Foreskin keratinocyte (primary cell): ENCODE measurements at places on chromosomes 12 and 14. TPM values are rescaled to one million over a fixed set of nuclear protein-coding genes. Genes with fewer than 3 reads are reported as not detected.

CLEC2B gene
- polyA plus RNA-seq = 0.46 and 1.2 TPM in 2 replicates

DNA sequence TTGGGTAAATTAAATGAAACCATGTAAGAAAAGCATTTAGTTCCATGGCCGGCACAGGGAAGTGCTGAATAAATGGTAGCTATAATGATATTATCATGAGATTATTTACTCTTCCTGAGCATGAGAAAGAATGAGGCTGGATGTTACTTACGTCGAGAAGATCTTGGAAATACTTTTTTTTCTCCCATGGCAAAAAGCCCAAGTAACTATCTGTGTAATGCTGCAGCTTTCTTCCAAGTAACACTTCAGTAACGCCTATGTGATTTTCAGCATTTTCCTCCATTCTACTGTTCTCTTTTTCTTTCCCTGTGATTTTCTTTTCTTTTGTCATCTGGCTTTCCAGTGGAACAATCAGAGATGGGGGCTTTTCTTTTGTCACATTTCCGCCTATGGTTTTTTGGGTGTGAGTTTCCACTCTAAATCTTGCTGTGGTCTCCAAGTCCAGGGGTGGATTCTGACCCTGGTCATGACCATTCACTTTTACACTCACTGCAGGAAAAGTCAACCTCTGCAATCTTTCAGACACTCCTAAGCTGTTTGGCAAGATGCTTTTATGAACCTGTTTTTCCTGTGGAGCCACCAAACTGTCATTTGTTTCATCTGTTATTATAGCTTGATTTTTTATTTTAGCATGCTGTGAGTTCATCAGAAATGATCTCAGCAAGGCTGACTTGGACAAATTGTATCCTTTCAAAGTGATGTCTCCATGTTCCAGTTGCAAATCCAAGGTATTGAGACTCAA lies 25.0 kb upstream of the SYCP3 start:
- DNase-seq = no peak

- no peak for DNase-seq
These were observed 162.5 kb downstream of the C12orf50 start for GRCh38 chr12:87866578-87867292.

DNA sequence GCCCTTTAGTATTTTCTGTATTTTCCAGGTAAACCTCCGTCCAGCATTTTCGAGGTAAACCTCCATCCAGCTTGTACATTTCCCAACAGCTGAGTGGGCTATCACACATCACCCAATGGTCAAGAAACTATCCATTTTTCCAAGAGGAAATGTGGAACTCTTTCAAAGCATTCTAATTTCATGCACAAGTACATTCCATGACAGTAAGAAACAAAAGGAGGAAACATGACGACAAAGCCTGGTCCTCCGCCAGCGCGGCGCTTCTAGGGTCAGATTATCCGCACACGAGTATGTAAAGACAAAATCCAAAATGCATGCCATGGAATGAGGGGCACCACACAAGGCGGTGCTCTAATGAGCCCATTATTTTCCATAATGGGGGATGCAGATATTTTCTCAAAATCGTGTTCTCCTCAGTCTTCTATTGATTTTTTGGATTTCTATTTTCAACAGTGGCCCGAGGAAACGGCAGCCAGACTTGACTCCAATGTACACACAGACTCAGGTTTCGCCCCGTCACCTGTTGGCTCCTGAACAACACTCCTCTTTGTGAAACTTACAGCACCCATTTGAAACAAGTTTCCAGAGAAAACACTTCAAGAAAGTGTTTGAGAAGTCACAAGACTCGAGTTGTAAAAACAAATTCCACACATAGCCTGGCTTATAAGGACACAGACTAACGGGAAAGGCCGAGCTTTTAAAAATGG lies 107.4 kb downstream of the PRICKLE1 start:
- no peak for DNase-seq

DNA sequence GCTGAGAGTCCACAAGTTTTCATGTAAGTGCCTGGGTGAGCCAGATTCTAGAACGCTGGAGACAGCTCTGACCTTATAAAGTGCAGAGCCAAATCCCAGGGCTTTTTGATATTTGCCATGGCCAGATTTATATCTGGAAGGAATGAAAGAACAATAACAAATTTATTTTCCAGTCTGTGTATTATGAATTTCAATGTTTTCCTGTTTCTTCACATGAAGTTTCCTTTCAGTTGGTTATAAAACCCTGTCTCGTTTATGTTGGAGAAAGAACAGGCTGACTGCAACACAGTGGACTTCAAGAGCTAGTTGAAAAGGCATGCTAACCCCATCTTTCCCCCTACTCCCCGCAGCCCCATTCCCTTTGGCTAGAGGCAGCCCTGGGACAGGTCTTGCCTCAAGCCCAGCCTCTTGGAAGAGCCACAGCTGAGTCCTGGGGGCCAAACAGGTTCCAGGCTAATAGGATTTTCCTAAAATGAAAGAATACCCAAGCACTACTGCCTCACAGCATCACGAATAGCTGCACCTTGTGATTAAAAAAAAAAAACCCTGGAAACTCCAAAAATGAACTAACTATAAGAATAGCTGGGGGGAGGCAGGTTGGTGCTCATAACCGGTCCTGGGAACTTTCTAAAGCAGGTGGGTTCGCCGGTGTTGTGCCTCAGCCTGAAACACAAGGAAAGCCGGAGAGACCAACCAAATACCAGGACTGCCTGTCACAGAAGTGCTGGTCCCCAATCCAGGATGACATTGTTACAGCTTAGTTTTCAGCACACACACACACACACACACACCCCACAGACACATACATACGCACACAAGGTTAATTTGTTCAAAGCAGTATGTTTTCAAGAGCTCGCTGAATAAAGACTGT lies 1.5 kb downstream of the FBLN5 start:
- DNase-seq = no peak

GRCh38 chr14:22481546-22481945 lies 107.5 kb downstream of the DAD1 start:
- DNase-seq = no peak

GRCh38 chr12:98465950-98466602 lies 49.3 kb upstream of the TMPO start:
- no peak for DNase-seq

PYGL gene
- 115 and 162 TPM in 2 replicates for polyA plus RNA-seq

DNA sequence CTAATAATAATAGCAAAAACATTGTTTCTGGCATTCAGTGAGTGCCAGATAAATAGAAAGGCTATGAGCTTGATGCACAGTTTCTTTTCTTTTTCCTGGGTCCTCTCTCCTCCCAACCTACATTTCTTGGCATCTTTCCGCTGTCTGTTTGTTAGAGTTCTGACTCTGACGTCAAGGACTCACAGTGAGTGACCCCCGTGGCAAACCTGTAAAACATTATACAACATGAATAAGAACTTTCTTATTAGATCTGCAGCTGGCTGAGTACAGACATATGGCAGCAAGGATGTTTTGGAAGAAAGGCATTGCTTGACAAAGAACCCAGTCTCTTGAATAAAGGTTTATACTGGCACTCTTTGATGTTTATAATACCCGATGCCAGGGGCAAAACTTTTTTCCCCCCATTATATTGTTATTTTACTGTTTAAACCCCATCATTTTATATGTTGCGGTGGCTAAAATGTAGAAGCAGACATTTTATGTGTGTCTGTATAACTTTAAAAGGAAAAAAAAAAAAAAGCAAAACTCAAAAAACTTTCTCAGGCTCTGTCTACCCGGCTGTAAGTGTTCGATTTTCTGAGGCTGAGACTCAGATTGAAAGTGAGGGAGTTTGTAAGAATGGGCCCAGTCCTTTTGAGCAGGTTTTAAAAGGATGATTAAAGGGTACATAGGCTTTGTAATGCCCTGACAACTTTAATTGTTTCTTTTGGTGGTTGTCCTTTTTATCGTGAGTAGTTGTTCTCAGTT lies 159.3 kb downstream of the PDE3A start:
- no peak for DNase-seq

- DNase-seq = no peak
These were observed at the start of gene ZNF641 for GRCh38 chr12:48350249-48351021. TSS of gene ZNF641 (minus strand) at chr12:48350919. CDS start at chr12:48348090, 2,829 bp downstream.

PSEN1 gene
- polyA plus RNA-seq = 19.2 and 20.1 TPM in 2 replicates

ACOT4 gene
- 1.00 and 1.2 TPM in 2 replicates for polyA plus RNA-seq

DNA sequence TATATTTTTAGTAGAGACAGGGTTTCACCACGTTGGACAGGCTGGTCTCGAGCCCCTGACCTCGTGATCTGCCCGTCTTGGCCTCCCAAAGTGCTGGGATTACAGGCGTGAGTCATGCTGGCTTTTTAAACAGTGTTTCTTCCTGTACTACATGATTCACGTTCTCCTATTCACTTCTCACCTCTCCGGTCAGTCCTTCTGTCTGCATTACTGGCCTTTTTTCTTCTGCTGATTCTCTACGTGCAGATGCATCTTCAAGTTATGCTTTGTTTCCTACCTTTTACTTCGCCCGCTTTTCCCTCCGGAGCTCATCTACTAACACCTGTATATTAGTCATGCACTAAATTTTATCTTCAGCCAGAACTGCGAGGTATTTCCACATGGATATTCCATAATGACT lies 296.2 kb upstream of the FLRT2 start:
- DNase-seq = peak; percentile 80

KCNK10 gene
- 0.04 and 0.09 TPM in 2 replicates for polyA plus RNA-seq

DNA sequence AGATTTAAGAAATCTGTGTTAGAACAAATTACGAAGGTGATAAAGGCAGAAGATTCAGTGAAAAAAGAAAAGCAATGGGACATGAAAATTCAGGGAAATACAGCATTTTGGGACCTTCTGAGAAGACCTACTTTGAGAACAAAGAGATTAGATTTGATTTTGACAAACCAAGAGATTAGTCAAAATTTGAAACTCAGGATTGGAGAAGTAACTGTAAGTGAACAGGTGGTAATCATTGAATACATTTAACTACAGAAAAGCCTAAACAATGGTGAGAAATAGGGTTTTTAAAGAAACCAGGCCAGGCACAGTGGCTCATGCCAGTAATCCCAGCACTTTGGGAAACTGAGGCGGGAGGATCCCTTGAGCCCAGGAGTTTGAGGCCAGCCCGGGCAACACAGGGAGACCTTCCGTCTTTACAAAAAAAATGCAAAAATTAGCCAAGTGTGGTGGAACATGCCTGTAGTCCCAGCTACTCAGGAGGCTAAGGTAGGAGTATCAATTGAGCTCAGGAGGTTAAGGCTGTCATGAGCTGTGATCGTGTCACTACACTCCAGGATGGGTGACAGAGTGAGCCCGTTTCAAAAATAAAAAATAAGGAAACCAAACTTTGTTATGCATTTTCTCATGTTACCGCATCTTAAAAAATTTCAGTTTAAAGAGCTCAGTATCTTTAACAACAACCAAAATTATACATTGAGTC lies 8.9 kb upstream of the SAV1 start:
- no peak for DNase-seq

GRCh38 chr12:132672116-132672515 lies 15.0 kb downstream of the POLE start:
- no peak for DNase-seq

DNA sequence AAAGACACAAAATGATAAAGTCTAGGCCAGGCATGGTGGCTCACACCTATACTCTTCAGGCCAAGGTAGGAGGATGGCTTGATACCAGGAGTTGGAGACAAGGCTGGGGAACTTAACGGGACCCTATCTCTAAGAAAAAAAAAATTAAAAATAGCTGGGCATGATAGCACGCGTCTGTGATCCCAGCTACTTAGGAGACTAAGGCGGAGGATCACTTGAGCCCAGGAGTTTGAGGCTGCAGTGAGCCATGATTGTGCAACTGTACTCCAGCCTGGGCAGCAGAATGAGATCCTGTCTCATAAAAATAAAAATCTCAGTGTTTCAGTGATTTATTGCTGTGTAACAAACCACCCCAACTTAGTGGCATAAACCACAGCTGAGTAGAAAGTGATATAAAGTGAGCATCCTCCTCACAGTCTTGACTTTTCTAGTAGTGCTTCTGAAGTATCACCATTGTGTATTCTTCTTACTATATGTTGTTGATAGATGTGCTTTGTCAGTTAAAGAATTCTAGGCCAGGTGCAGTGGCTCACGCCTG lies 10.6 kb upstream of the ATF1 start:
- peak; percentile 37 for DNase-seq

GRCh38 chr14:73896521-73896920 lies 9.9 kb downstream of the ZNF410 start:
- DNase-seq = no peak

BMP4 gene
- polyA plus RNA-seq = 9.7 and 13.4 TPM in 2 replicates

DNA sequence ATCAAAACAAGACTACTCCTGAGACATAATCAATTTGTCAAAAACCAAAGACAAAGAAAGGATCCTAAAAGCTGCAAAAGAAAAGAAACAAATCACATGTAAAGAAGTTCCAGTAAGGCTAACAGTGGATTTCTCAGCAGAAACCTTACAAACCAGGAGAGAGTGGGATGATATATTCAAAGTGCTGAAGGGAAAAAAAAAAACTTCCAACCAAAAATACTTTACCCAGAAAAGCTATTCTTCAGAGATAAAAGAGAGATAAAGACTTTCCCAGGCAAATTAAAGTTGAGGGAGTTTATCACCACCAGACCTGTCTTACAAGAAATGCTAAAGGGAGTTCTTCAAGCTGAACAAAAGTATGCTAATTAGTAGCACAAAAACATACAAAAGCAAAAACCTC lies 91.9 kb upstream of the PPP2R5C start:
- DNase-seq = no peak

ANKS1B gene
- not detected in 2 replicates for polyA plus RNA-seq

DNA sequence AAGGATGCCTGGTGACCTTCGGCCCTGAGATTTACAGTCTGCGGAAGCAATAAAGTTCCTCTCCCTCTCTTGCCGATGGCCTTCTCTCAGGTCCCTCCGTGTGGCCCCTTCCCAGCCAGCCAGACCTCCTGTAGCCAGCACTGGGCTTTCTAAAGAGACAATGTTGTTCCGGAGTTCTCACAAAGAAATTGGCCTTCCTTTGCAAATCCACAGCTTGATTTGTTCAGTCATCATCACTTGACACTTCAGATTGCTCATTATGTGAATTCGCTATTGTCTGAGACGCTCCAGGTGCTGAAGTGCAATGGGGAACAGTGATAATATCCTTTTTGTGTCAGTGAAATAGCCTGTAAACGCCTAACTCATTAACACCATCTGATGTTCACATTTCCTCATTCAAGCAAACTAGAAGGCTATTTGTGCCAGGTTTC lies 43.7 kb upstream of the GPHB5 start:
- DNase-seq = no peak

DNA sequence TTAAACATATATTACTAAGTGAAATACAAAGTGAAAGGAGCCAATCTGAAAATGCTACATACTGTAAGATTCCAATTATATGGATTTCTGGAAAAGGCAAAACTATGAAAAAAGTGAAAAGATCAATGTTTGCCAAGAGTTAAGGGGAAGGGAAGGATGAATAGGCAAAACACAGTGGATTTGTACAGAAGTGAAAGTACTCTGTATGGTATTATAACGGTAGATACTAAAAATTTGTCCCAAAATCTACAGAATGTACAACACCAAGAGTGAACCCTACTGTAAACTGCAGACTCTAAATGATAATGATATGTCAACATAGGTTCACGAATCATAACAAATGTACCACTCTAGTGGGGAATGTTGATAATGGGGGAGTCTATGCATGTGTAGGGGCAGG lies 17.8 kb downstream of the EEA1 start:
- no peak for DNase-seq

GRCh38 chr12:112973818-112974231 lies 4.5 kb upstream of the OAS2 start:
- no peak for DNase-seq

DNA sequence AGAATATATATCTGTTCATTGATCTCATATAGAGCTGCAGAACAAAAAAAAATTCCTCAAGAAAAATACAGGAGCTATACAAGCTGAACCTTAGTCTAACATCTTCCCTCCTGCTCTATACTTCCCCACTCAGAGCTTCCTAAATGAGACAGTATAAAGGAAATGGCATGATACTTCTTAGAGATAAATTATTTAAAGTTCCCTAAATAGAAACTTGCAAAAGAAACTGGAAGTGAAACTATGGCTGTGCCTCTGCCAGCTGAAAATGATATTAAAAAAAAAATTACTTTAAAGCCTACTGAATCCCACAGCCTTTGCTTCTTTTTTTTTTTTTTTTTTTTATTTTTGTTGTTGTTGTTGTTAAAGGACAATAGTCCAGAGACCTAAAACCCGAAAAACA lies 11.6 kb upstream of the NEK9 start:
- no peak for DNase-seq
